Substantia nigra (tissue), 51 donors: ENCODE measurements at places on chromosomes 2 and 18.

DNA sequence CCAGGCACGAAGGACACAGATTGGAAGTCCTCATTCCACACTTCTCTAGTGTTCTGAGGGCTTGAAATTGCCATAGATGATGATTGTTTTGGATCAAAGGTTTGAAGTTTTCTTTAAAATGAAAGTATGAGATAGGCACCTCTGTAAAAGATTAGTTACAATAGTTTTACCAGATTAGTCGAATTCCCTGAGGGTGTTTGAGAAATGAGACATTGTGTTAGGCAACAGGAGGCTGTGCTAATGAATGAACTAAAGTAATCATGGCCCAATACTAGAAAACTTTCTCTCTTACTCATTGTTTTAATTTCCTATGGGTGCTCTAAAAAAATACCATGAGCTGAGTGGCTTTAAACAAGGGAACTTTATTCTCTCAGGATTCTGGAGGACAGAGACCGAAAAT is 421.7 kb downstream of the RNF144A start:
- DNase-seq, result no peak

GRCh38 chr2:225471039-225471438 is 71.5 kb downstream of the NYAP2 start:
- DNase-seq, result no peak

DNA sequence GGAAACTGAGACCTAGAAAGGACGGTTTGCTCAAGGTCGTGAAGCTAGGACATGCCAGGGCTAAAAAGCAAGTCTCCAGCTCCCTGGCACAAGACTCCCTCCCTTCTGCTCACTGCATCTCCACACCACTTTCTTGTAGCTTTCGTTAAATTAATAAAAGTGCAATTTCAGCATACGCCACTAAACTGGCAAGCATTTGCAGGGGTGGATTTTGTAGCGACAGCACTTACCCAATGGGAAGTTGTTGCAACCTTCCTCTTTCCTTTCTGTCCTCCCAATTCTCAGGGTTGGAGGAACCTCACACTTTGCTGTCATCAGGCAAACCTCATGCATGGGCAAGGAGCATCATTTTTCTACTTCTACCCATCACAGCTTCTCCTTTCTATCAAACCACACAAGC is 7.4 kb upstream of the RHOB start:
- DNase-seq, result no peak

DNA sequence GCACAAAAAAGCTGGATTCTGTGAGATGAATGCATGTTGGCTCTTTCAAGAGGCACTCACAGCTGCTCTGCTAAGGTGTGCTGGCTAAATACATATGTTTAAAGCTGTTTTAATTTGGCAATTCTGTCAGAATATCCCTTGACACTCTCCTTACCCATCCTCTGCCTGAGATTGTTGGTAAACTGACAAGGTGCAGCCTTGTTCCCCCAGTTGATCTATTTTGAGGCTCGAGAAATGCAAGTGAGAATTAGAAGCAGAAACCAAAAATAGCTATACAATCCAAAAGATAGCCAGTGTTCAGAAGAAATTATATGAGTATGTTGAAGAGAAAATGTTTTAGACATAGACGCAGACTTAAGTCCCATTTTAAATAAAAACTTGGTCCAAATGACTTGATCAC is 971.7 kb upstream of the GYPC start:
- DNase-seq, result no peak

DNA sequence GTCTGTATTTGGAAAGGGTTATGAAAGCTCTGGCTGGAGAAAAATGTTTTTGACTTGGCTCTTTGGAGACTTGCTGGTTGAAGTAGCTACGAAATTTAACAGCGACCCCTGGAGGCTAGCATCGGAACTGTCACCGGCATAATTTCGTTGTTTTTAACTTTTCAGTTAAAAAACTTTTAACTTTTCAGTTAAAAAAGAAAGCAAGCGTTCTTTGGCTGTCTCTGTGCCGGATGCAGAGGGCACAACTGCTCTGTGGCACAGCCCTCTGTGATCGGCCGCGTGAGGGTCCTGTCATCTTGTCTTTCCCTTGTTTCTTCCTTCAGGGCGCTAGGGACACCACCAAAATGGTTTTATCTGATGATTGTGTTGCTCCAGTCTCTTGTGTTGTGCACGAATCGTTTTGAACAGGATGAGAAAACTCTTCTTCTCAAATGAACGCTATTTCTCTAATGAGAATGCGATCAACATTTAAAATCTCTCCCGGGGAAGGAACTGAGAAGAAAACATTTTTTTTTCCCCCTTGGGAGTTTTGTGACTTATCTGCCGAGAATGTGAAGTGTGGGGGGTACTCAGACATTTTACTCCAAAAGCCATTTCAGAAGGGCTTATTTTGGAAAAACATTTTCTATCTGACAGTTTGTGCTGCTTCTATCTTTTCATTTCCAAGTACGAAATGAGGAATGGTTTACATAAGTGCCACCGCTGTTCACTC is 57.1 kb downstream of the ADCYAP1 start:
- DNase-seq, result peak; percentile 6
